Hippocampal formation (tissue), 2 donors: ENCODE measurements at places on chromosomes 1 and 21.
A peak's percentile ranks its signal among the peaks of the same experiment; 100 is the strongest.

- DNase-seq = no peak
These were observed 45.3 kb downstream of the PUM1 start for GRCh38 chr1:31020007-31020790.

GRCh38 chr1:113018911-113019310 is 54.1 kb upstream of the LRIG2 start:
- no peak for DNase-seq

DNA sequence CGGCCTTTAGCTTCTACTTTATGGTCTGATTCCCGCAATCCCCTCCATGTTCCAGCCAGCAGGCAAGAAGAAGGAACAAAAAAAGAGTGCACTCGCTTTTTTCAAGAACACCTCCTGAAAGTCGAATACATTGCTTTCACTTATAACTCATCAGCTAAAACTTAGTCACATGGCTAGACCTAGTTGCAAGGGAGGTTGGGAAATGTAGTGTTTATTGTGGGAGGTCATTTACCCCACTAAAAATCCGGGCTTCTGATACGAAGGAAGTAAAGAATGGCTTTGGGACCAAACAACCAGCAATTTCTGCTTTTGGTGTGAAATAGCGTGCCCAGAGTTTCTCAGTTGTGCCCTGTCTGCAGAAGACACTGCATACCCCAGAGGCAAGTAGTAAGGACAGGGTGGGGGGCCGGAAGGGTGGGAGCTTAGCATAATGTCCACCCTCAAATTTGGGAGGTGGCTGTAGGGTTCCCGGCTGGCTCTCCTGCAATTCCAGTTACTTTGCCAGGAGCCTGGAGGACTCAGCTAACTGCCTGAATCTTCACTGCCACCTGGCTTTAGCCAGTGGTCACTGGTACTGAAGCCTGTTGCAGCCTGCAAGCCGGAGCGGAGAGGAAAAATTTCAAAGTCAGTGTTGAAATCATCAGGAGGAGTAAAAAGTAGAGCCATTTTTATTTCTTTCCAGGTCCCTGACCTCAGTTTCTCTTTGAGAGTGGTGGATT is 57.7 kb upstream of the F3 start:
- DNase-seq = peak; percentile 5

GRCh38 chr1:118364882-118365281 is 179.9 kb upstream of the SPAG17 start:
- DNase-seq = no peak

DNA sequence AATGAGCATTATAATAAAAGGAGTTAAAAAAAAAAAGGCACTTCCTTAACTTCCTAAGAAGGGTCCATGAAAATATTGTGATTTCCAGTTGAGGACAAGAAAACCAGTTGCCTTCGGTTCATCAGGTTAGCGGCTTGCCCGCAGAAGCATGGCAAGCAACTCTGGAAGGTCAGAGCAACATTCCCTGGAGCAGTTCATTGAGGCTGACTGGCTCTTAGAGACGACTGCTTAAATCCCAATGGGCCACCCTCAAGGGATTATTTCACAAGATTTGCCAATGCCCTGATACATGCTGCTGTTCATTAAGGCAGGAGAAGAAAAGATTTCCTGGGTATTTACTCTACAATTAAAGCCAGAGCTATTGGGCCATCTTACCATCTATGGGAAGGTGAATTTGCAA is 29.0 kb upstream of the CASQ2 start:
- no peak for DNase-seq

- no peak for DNase-seq
These were observed at the start of the genes AMPD2 and GNAT2 for GRCh38 chr1:109619576-109620400. Gene AMPD2, plus strand, starts transcription at chr1:109619837. Its CDS starts 1,339 bp downstream, at chr1:109621176. Gene GNAT2, minus strand, starts transcription at chr1:109619616. Its CDS starts 6,746 bp downstream, at chr1:109612870.

DNA sequence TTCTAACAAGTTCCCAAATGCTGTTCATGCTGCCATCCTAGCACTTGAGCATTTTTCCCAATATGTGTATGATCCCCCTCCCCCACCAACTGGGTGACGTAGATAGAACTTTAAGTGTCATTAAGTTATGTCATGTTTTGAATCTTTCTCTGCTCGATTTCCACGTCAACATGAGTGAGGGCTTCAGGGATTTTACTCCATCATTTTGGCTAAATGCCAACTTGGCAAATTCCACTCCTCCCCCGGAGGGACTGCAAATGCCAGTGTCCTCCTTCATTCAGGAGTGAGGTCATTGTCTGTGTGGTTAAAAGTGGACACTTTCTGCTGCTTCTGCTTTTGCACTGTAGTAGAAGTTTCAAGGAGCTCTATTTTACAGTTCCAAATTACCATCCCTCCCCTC is 201.7 kb downstream of the FGGY start:
- DNase-seq = no peak

GRCh38 chr1:155529109-155529508 is 33.5 kb downstream of the ASH1L start:
- DNase-seq = no peak

GRCh38 chr1:153536012-153536670 is 350 bp upstream of the S100A6 start:
- DNase-seq = no peak

- DNase-seq = no peak
These were observed 63.2 kb downstream of the DIRAS3 start for GRCh38 chr1:67987046-67987799.

- no peak for DNase-seq
These were observed 76.5 kb downstream of the S1PR1 start for GRCh38 chr1:101313356-101313755.

GRCh38 chr1:198253668-198254067 is 96.9 kb downstream of the NEK7 start:
- DNase-seq = no peak

DNA sequence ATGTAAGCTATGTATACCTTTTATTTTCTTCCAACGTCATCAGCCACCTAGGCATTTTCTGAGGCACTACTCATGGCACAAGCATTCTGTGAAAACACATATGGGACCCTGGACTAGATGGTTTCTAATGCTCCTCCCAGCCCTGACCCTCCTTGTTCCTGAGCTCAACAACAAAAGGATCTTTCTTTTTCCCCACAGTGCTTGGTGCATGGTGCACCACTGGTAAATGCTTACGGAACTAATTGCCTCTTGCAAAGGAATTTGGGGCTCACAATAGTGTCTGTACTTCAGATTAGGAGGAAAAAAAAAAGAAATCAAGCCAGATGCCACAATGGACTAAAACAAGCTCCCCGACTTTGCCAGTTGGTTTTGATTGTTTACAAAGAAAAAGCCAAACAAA is 390.5 kb downstream of the PLPP3 start:
- DNase-seq = no peak

GRCh38 chr1:5622412-5622811 is 369.8 kb downstream of the NPHP4 start:
- no peak for DNase-seq

DNA sequence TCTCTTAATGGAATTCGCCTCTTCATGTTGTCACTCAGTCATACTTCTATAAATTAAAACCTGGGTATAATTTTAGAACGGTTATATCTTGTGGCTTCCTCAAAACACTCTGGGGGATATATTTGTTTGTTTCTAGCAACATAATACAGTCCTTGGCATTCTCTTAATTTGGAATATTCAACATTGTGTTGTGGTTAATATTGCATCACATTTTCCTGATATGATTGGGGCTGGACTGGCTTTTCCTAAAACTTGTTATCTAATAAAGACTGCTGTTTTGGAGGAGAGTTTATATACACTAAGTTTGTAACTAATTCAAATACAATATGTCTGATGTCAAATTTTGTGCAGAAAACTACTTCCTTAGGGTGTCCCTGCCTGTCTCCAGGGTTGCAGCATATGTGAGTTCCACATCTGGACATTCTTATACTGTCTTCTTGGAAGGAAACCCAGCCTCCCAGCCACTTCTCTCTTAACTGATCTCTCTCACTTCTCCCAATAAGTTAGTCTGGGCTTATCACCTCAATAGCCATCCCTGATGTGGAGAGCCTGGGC is 892.6 kb downstream of the MRPL39 start:
- DNase-seq = no peak

GRCh38 chr1:98210064-98210463 is 289.2 kb upstream of the DPYD start:
- DNase-seq = no peak

DNA sequence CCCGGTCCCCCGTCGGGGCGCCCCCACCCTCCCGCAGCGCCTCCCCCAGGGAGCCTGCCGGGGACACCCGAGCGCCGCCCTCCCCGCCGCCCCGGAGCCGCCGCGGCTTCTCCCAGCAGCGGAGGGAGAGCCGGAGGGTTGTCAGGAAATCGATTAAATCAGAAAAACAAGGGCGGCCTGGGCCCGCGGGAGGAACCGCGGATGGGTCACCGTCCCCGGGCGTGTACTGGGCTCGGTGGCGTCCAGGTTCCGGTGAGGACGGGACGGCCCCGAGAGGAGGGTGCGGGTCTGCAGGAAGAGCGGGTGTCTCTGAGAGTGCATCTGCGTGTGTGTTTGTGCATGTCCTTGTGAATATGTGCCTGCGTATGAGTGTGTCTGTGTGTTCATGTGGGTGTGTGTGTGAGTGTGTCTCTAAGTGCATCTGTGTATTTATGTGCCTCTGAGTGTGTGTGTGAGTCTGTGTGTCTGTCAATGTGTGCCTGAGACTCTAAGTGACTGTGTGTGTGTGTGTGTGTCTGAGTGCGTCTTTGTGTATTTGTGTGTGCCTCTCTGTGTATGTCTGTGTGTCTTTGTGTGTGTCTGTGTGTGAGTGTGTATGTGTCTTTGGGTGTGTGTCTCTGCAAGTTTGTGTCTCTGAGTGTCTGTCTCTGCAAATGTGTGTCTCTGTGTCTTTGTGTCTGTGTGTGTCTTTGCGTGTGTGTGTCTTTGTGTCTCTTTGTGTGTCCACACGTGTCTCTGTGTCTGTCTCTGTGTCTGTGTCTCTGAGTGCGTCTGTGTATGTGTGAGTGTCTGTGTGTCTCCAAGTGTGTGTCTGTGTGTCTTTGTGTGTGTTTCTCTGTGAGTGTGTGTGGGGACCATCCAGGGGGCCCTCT is 1.1 kb downstream of the SPSB1 start:
- DNase-seq = no peak

- DNase-seq = no peak
These were observed 108.4 kb downstream of the ROR1 start for GRCh38 chr1:63882048-63882704.

GRCh38 chr21:40049931-40050290 is 182.7 kb downstream of the PCP4 start:
- DNase-seq = no peak

DNA sequence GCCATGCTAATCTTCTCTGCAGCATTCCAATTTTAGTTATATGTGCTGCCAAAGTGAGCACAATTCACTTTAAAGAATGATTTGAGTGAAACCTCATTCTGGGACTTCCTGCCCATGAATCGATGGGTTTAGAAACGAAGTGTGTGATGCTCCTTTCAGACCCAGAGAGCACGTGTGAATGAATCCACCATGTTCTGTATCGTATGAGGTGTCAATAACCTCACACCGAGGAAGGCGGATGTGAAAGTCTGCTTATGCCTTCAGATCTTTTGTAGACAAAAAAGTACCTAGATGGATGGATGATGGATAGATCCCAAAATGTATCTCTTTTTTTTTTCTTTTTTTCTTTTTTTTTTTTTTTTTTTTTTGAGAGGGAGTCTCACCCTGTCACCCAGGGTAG is 13.8 kb downstream of the UBASH3A start:
- no peak for DNase-seq

GRCh38 chr1:81230983-81231728 is 569.6 kb upstream of the ADGRL2 start:
- DNase-seq = no peak

- DNase-seq = no peak
These were observed 6.8 kb upstream of the UTP25 start for GRCh38 chr1:209820986-209821385.

DNA sequence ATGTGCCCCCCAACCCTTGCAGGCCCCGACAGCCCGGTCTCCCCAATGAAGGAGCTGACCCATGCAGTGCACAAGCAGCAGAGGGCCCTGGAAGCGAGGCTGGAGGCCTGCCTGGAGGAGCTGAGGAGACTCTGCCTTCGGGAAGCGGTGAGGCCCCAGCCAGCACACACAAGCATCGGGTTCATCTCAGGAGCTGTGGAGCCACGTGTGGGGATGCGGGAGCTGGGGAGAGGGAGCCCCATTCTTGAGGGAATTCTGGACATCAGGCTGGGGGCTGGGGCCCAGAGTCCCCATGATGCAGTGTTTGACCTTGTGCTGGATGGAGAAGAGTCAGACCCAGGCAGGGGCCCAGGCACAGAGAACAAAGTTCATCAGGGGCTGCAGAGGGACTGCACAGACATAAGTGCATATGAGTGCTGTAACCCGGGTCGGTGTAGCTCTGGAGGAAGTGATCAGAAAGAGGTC is 4.8 kb downstream of the INAVA start:
- DNase-seq = no peak

DNA sequence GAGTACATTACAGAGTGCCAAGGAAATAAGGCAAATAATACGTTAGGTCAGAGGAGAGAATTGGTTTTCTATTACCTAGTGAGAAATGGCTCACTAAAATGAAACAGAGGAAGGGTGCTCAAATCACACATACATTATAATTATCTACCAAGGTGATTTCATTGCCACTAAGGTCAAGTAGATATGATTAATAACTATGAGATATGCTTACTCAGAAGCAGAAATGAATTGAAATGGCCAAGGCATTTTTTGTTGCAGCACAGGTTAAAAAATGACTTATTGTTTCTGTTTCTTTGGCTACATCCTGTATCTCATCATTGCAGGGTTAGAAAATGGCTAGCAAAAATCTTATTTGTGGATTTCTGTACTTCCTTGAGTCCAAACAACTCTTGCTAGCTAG is 154.5 kb upstream of the GORAB start:
- DNase-seq = no peak

GRCh38 chr1:84800090-84801073 is 92.6 kb downstream of the LPAR3 start:
- DNase-seq = no peak

- DNase-seq = no peak
These were observed 32.1 kb downstream of the SH3BP5L start for GRCh38 chr1:248793592-248793991.

GRCh38 chr21:41431788-41432548 is 5.9 kb downstream of the MX1 start:
- DNase-seq = no peak

DNA sequence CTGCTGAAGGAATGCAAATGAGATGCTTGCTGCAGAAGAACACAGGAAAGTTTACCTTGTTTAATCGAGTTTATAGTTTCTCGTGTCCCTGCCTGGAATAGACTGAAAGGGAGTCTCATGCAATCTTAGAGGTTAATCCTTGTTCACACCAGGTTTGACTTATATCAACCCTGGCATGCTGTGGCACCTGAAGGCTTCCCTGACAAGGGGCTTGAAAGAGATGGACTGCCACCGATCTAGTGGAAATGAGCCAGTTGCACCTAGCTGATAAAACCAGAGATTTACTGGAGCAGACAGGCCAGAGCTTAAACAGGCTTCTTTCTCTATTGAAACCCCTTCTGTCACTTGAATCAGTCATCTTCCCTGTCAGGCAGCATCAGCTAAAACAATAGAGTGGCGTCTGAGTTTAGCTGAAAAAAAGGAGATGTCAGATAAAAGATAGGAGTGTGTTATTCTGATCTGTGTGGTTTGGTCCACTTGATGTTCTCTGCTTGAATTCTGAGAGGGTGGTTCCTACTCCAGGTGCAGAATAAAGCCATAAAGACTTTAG is 349.7 kb downstream of the RWDD3 start:
- no peak for DNase-seq

DNA sequence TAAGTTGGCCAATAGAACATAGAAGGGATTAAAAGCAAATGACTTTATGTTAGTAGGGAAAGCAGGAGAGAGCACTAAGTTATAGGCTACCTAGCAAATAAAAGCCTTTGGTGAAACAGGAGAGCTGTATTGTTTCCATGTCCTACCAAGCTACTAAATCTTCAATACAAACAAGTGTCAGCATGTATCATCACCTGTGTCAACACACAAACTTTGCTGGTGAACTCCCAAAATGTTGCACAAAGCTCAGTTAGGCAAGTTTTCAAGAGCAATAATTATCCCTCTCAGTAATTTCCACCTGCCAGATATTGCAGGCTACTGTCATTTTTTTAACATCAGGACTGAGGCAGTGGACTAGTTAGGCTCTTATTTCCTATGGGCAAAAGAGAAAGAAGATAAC is 77.7 kb upstream of the ADAM30 start:
- DNase-seq = no peak
